ENCODE measurements at places on chromosomes 5 and 9.

- no peak for DNase-seq
Measured at GRCh38 chr5:150448952-150449516, 505 bp downstream of the RPS14 start.

GRCh38 chr5:136639616-136640015 is 274.3 kb upstream of the TRPC7 start:
- no peak for DNase-seq

DNA sequence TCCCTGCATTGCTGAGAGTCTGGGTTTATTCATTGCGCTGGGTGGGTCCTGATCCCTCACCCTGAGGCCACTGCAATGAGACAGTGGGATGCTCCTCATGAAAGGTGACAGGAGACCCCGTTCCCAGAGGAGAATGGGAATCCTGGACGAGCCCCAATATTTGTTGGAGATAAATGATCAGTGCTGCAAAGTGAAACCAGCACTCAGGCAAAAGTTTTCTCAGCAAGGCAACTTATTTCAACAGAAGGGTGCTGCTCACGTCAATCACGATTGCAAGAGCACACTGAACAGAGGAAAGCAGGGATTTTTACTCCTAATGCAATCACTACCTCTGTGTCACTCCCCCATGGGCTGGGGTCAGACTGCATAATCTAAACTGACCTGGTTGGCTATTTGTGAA is 110.2 kb upstream of the MAMDC2 start:
- DNase-seq, result no peak

- no peak for DNase-seq
Measured at GRCh38 chr9:97571664-97572063, 61.5 kb downstream of the TSTD2 start.

DNA sequence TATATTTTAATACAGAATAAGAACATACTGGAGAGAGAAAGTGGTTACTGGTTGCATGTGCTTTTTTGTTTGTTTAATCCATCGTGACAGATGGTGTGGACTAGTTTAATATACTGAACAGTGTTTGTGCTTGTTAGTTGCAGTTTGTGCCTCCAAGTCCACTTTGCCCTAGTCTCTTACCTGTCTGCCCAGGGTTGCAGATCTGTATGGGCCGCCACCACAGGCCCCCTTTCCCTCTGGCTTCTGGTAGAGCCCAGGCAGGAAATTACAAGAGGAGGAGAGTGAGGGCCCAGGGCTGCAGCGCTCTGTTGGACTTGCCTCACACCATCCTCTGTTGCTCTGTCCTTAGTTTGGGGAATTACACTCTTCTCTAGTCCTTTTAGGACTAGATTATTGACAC is 166.4 kb downstream of the KDM4C start:
- no peak for DNase-seq

- DNase-seq, result no peak
Measured at GRCh38 chr5:3594510-3595005, 1.1 kb upstream of the IRX1 start.

DNA sequence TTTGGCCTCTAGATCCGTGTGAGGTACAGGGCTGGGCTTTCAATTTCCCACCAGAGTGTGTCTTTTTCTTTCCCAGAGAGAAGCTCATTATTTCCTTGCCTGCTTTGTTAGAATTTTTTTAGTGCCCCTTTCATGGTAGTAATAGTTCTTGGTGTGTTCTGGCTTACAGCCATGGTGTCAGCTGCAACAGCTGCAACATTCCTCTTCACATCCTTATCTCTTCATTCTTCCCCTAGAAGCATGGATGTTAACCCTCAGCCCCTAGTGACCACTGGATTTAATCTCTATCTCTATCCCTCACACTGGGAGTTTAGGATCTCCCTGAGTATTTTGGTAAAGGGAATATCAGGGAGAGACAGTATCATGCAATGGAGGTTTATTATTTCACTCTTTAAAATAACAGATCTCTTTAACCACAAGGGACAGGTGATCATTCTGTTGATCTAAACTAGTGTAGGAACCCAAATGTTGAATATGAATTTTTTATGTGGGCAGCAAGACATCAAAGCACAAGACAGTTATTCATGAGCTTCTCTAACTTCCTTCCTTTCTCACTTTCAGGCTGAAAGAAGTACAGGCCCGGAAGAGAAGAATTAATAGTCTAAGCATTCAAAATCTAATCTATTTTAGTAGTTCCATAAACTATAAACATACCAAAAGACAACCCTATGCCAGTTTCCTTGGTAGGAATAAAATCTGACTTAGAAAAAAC is 160.2 kb downstream of the FAM170A start:
- DNase-seq, result no peak

DNA sequence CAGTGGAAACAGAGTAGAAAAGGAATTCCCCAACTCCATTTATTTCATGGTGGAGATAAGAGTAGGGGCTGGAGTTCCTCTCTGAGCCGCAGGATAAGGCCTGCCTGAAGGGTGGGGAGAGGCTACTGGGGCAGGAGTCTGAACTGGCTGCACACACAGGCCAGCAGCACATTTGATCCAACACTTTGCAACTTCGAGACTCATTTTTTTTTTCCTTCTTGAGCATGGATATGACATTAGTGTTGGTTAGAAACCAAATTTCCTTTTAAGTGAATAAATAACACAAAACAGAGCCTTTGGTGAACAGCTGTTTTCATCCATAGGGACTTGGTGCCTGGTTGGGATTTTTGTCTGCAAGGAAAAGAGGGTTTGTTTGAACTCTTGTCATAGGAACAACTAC is 76.6 kb downstream of the RALGPS1 start:
- no peak for DNase-seq

- DNase-seq, result no peak
Measured at GRCh38 chr5:176874198-176874780, 24.9 kb downstream of the HK3 start.

- no peak for DNase-seq
Measured at GRCh38 chr5:135025730-135026644, 8.0 kb downstream of the PITX1 start.

GRCh38 chr9:126424511-126424910 is 97.9 kb downstream of the MVB12B start:
- DNase-seq, result no peak

DNA sequence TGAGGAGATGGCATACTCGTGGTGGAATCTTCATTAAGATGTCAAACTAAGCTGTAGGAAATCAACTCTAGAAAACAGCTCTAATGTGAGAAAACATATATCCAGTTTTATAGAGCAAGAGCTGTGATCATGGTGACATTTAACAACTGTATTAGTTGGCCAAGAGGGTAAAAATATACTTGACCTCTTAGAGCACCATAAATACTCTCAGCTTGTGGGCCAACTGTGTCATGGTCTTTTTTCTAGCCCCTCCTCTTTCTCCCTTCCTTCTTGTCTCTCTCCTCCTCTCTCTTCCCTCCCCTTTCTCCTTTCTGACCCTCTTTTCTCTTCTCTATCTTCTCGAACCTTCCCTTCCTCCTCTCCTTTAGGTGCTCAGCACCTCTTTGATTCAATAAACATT is 54.7 kb downstream of the TMC1 start:
- DNase-seq, result no peak

DNA sequence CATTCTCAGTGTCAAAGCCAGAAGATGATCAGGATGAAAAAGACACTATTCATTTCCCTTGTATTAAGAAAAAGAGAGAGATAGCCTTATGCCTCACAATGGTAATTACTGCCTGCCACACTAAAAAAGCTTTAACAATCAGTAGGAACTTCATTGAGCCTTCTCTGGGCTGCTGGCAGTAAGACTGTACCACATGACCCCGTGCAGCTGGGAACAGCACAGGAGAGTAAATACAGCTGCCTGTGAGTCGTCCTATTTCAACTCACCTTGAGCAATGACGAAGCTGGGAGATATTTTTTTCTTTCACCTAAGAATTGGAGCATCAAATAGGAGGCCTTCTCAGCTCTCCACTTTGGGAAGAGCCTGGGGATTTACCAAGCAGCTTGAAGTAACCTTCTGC is 316.3 kb downstream of the GABRB2 start:
- peak; percentile 87 for DNase-seq

DNA sequence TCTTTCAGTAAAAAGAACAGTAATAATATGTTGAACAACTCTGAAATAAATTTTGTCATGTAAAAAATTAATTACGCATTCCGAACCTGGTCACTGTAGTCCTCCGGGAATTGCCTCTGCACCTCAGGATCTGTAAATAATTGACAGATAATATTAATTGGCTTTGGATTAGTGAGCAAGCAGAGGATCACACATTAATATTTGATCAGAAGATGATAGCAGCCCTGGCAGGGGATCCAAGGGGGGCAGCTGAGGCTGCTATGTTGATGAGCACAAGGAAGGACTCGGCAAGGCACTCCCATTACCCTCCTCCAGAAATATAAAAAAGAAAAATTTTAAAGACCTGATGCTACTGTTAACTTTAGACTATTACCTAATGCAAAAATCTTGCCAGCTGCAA is 137.4 kb downstream of the DENND1A start:
- DNase-seq, result no peak

DNA sequence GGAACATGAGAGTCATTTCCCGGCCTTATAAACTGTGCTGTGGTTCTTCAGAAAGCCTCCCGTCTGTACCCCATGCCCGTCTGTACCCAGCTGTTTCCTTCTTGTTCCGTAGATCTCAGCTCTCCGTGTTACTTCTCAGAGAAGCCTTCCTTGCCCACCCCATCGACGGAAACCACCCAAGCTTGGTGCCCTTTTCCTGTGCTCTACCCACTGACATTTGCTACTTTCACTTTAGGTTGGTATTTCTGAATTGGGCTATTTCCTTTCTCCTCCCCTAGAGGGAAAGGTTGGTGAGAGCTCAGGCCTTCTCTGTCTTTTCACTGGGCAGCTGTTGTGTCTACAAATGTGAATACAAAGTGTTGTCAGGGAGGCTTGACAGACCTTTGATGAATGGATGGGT is 764.5 kb upstream of the ADAMTS16 start:
- no peak for DNase-seq

GRCh38 chr9:92608909-92609445 is 61.0 kb downstream of the IPPK start:
- no peak for DNase-seq

DNA sequence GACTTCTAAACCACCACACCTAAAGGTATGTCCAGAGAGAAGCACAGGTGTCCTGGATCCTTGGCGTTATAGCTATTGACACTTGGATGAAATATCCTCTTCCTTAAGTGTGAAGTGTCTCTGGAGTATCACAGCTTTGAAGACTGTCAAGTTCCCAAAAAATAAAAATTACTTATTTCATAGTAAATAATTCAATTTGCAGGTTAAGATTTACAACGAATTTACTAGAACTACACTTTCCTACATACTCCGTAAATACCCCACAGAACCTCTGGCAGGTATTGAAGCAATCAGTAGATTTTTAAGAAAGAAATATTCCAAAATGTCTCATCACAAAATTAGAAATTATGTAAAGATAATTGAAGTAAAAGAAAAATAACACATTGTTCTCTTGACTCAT is 27.1 kb upstream of the POC5 start:
- no peak for DNase-seq

GRCh38 chr9:4815381-4815956 is 22.7 kb downstream of the RCL1 start:
- DNase-seq, result no peak

DNA sequence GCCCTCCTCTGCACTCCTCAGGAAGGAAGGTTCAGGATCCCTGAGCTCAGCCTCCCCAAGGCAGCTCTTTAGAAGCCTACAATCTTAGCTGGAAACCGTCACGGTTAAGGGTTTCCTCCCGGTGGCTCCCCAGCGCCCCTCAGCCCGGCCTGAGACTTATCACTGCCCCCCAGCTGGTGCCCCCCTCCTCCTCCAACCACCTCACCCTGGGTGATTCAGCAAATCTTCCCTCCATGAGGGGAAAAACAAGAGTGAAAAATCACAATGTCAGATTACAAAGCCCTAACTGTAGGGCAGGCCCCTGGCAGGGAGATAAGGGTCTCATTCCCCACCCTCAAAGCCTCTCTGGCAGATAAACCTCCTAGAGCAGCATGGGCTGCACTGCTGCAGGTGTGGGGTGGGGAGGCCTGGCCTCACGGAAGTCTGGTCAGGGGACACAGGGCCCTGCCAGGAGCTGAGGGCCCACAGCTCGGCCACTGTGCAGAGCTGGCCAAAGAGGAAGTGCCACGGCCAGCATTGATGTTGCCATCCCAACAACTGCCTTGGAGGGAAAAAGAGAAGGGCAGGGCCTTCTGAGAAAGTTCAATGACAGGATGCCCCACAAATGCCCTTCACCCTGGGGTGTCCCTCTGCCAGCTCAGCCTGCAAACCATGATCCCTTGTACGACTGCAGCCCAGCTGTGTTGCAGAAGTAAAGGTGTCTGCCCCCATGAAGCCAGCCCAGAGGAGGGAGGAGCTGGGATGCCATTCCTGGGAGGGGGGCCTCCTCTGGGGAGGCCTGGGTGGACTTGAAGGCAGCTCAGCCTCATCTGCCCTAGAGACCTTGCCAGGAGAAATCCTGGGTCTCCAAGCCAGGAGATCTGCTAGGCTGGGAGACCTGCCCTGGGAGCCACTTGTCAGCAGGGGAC is 25.9 kb downstream of the GFI1B start:
- no peak for DNase-seq
